ENCODE measurements at places on chromosomes 2 and 18.

GRCh38 chr2:136386046-136386445, 268.1 kb upstream of the CXCR4 start:
- peak; percentile 37 for DNase-seq

DNA sequence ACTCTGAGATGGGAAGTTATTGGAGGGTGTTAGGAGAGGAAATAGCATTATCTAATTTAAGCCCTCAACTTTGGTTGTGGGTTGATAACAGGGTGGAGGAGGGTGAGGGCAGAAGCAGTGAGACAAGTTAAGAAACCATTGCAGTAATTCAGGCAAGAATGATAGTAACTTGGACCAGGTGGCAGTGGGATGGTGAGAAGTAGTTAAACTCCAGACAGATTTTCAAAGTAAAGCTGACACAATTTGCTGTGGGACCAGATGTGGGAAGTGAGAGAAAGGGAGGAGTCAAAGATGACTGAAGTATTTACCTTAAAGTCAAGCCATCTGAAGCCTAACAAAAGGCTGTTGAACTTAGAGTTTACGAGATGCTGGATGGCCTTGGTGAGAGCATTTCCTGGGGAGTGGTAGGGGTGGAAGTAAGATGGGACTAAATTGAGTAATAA, 163.2 kb upstream of the KLF7 start:
- no peak for DNase-seq

DNA sequence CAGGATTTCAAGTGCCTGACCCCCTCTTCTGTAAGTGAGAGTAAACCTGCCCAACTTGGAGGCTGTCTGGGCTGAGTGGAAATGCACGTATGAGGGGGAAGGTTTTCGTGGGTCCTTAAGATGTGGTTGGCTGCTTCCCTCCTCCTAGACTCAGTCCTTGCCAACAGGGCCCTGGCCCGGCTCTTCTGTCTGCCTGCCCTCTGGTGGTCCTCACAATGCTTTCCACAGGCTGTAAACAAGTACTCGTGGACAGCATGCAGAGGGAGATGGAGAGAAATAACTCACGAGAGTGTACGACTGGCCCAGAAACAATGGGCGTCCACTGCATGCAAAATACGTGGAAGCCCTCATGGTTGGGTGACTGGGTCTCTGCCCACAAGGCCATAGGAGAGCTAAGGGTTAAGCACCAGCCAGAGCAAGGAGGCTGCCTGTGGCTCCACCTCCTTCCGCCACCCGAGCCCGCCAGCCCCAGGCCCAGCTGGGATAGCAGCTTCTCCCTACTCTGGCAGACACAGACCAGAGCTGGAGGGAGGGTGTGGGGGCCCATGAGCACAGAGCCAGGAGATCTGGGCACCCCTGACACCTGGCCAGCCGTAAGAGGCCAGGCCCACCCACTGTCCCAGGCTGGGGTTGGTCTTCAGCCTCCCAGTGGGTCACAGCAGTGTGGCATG, 17.0 kb upstream of the ARHGEF4 start:
- peak; percentile 45 for DNase-seq

DNA sequence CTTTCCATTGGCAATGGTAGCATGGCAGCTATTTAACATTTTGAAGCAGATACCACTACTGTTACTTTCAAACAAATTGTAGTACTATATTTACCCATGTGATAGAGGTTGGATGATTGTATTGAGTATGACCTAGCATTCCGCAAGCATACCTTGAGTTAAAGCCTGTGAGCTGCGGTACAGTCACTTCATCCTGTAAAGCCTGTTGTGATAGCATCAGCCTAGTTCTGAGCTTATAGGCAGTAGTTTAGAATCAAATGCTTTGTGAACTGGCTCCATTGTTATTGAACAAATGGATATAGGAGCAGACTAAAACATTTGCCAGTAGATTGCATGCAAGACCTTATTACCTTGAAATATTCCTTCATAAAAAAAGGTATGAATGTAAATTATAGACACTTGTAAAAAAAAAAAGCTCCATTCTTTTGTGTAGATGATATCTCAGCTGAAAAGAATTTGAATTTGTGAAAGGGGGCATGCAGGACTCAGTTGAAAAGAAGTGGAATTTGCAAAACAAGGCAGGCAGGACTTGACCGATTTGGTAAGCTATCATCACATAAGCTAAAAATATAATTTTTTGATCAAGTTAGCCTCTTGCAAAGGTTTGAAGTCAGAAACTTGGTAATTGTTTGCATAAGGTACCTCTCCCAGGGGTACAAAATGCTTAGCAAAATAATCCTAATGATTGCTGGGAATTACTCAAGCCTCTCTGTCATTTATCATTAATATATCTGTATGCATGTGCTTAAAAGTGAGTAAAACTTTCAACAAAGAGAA, 138.5 kb upstream of the ITGA4 start:
- no peak for DNase-seq

DNA sequence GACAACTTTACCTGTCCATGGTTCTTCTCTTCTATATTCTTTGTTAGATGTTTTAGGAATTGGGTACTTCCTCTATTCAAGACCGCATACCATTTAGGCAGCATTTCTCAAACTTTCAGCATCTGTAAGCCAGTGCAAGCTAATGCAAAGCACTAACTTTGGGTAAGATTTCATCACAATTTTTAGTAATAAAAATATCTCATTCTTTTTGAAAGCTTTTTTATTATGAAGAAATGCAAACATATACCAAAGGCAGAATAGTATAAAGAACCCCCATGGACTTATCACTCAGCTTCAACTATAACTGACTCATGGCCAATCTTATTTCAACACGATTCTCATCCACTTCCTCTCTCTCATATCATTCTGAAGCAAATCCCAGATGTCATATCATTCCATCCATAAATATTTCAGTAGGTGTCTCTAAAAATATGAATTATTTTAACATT, 32.9 kb downstream of the INO80C start:
- DNase-seq = no peak

- DNase-seq = no peak
These were observed 131.1 kb downstream of the FMNL2 start for GRCh38 chr2:152466041-152466440.

- no peak for DNase-seq
These were observed 120.6 kb downstream of the EHBP1 start for GRCh38 chr2:62826141-62826540.

DNA sequence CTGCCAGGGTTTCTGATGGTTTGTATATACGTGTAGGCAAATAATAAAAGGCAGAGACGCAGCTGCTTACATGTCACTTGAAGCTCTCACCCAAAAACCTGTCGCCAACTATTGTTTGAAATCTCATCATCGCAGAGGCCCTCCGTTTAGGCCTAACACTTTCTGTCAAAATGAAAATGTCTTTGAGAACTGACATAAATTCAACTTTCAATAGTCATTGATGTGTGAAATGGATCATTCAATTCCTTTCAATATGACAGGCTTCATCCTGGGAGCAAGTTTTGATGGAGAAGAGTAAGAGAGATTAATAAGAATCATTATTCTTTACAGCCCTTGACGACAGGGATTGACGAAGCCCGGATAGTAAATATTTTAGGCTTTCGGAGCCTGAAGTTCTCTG, 2.7 kb downstream of the ACTG2 start:
- no peak for DNase-seq

DNA sequence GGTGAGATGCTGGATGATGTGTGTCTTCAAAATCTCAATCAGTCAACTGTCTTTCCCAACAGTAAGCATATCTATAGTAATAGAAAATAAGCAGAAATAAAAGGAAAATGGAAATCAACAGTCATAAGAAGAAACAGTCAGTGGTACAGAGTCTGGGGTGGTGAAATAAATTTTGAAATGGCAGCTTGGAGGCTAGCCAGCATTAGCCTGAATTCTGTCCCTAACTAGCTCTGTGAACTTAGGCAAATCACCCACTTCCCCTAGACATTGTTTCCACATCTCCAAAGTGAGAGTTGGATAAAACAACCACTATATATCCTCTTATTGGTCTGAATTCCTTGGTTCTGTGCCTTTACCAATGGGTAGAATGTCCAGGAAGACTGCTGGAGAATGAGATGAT, 189.7 kb upstream of the REV1 start:
- DNase-seq = no peak

GRCh38 chr2:239268549-239268948, 132.3 kb downstream of the HDAC4 start:
- DNase-seq = no peak

DNA sequence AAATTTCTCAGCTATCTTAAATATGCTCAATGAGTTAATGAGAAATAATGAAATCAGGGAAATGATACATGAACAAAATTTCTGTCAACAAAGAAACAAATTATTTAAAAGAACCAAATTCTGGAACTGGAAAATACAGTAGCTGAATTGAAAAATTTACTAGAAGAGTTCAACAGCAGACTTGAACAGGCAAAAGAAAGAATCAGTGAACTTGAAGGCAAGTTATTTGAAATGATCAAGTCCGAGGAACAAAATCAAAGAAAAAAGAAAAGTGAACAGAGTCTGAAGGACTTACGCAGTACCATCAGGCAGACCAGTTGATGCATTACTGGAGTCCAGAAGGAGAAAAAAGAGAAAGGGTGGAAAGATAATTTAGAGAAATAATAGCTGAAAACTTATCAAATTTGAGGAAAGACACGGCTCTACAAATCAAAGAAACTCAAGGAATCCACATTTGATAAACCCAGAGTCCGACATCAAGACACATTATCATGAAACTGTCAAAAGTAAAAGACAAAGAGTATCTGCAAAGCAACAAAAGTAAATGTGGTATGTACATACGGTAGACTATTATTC, 83.6 kb downstream of the CCDC138 start:
- DNase-seq = no peak

- DNase-seq = no peak
These were observed 1.8 kb upstream of the DRC1 start for GRCh38 chr2:26399771-26400376.

- no peak for DNase-seq
These were observed 1.9 kb downstream of the CCDC68 start for GRCh38 chr18:54957296-54957832.

GRCh38 chr2:71613953-71614925, 160.9 kb downstream of the DYSF start:
- peak; percentile 7 for DNase-seq

GRCh38 chr2:195667974-195668373, 10.9 kb downstream of the SLC39A10 start:
- no peak for DNase-seq

DNA sequence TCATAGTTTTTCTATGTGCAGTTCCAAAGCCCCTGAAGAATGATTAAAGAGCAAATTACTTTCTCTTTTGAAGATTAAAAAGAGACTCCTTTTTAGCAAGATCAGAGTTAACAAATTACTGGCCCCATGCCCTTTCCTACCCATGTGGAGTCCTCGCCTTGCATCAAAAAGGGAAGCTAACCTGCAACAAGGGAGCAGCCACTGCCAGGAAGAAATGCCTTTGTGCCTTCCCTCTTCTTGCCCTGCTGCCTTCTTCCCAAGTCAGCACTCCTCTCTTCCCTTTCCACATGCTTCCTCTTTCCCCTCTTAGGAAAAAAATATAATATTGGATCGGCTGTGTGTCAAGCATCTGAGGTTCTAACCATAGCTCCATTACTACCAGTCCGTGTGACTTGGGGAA, 37.1 kb upstream of the CYP1B1 start:
- DNase-seq = no peak

- no peak for DNase-seq
These were observed 58.1 kb upstream of the FOSL2 start for GRCh38 chr2:28334527-28334894.

GRCh38 chr2:25259737-25260124, 82.0 kb downstream of the DNMT3A start:
- no peak for DNase-seq

GRCh38 chr2:73257425-73258125, 23.5 kb downstream of the CCT7 start:
- no peak for DNase-seq

DNA sequence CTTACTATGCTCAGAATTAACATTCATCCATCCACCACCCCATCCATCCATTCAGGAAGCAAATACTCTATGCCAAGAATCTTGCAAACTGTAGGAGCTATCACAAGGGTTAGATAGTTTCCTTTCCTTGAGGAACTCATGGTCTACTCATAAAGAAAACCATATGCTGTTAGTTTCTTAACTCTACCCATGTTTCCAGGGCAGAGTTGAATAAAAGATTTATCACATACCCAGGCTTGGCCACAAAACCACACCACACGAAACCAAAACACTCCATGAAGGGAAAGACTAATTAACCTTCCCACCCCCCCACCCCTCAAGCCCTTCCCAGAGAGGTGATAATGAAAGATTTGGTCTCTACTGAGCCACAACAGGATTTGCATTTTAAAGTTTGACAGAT, 23.7 kb upstream of the MSGN1 start:
- DNase-seq = no peak

GRCh38 chr2:74444498-74445318, 3.0 kb upstream of the RTKN start:
- no peak for DNase-seq

GRCh38 chr2:10229462-10230099, 73.1 kb upstream of the HPCAL1 start:
- DNase-seq = no peak

DNA sequence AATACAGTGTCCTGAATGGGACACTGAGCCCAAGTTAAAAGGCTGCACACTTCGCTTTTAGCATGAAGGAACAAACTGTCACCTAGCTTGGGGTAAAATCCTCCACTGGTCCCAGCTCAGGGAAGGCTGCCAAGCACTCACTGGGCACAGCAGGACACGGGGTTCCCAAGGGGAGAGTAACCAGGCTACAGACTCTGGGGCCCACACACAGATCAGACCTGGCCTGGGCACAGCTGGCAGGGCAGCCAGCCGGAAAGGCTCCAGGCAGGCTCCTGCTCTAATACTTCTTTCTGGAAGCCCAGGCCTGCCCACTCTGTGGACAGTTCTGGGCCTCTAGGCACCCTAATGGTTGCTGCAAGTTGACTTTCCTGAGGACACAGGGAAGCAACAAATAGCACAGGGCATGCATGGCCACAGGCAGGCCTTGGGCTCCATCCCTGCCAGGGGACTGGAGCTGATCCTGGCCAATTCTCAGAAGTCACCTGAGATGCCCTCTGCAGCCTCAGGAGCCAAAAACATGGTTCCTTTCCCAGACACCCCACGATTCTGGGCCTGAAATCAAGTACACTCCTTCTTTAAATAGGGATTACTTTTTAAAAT, 18.7 kb upstream of the SULT1C3 start:
- no peak for DNase-seq

DNA sequence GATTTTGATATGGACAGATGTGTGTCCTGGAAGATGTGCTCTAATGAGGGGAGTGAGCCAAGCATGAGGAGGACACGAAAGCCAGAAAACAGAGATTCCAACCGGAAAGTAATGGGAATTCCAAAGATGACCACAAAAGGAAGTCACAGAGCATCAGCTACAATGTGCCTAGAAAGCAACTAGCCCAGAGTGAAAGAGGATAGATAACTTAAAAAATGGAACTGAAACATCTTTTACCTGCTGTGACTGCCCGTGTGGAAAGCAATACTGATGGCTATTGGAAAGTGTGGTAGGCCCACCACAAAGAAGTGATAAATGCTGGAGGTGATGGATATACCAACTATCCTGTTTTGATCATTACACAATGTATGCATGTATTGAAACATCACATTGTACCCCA, 21.6 kb downstream of the DNMT3A start:
- no peak for DNase-seq

GRCh38 chr2:1569879-1570450, 156.7 kb downstream of the TPO start:
- no peak for DNase-seq

GRCh38 chr18:43596105-43596712, 318.9 kb upstream of the SYT4 start:
- DNase-seq = no peak
